H7 (cell line): ENCODE measurements at places on chromosomes 5 and 9. TPM values are rescaled to one million over a fixed set of nuclear protein-coding genes. Genes with fewer than 3 reads are reported as not detected.
A peak's percentile ranks its signal among the peaks of the same experiment; 100 is the strongest.

DNA sequence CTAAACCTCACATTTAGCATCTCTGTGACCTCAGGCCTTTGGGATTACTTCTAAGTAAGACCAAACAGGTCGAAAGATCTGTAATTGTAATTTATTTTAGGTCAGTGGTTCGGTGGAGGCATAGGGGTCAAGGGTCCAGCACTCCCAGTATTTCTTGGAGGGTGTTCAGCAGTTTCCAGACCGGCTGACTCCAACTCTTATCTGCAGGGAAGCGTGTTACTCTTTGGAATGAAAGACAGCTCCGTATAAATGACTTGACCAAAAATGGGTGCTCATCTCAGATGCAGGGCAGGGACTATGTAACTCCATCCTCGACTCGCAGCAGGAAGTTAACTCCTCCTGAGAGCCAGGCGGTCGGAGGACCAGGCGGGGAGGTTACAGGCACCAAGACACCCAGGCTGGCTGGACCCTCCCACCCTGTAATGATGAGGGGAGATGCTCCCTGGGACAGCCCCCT lies 620 bp upstream of the VPS13A start:
- DNase-seq = no peak

GRCh38 chr5:59104400-59105127 lies 521.7 kb downstream of the RAB3C start:
- no peak for DNase-seq

DNA sequence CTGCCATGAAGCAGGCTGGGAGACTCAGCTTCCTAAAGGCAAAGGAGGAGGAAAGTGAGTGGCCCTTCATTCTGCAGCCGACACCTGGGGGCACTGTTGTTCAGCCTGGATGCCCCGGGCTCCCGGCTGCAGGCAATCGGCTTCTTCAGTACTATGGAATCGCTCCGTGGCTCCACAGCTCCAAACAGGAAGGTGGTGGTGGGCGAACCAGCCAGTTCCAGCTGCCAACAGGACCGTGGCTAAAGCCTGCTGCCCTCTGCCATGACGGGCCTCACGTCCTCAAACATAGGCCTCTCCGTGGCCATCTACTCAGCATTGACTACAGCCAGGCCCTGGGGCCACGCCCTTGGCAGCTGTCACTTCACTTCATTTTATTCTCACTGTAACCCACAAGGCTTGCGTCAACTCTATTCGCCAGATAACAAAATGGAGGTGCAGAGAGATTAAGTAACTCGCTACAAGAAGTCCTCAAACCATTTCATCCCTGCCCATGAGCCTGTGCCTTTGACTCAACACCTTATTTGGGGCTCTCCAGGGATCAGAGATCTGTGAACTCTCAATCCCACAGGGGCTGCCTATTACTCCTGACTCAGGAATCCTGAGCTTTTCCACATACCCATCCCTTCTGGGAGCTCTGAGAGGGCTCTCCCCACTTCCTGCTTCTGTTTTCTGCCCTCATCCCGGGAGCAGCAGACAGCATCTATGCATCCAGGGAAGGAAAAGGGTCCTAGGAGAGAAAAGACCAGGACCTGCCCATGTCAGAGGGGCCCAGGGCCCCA lies 38.0 kb downstream of the PAX5 start:
- DNase-seq = peak; percentile 92

DNA sequence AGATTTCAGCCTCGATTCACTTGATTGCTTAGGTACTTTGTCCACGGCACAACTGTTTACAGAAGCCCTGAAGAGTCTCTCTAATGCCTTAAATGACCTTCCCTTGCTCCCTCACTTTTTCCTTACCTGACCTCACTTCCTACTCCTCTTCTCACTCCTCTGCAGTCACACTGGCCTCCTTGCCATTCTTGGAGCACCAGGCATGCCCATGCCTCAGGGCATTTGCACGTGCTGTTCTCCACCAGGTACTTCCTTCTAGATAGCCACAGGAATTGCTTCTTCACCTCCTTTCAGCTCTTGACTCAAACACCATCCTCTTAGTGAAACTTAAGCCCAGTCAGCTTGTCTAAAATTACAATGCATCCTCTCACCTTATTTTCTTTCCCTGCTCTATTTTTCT lies 52.4 kb upstream of the TRAF1 start:
- no peak for DNase-seq

DNA sequence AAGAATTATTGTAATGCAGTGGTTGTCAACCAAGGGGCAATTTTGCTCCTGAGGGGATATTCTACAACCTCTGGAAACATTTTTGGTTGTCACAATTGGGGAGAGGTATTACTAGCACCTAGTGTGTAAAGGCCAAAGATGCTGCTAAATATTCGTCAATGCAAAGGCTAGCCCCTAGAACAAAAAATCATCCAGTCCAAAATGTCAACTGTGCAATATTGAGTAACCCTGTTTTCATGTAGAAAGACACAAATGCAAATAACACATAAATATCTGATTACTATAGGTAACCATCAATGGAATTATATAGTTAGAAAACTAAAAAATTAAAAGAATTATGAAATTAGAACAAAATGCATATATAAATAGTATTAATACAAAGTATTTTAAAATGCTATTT lies 26.1 kb downstream of the RNF145 start:
- DNase-seq = no peak

DNA sequence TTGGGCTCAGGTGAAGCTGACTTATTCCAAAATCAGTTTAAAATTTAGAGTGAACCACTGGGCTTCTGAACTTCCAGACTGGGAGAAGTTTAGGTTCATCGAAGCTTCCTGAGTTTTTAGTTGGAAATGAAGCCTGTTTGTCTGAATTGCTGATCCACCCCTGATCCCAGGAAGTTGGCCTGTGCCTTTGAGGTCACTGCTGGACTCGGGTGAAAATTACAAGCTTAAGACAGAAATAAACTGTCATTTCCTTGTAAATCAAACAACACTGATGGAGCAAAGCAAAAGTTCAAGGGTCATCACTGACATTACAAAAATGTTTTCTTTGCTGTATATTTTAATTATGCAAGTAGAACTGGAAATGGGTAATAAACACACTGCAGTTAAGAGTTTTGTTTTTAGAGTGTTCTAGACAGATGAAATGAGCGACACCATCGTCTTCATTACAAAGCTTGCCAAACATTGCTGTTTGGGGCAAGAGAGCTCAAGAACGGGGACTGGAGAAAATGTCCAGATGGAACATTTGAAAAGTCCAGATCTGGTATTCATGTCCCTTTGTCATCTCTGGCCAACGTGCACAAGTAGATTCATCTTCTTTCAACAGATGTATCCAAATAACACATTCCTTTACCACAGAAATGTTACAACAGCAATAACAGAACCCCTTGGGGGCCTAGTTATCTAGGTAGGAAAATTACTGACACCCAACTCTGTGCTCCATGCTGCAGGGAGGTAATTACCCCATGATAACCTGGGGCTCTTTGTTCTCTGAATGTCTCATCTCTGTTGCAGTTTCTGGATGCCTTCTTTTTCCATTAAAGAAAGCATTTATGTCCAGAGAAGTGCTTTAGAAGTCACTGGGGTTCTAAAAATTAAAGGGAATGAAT lies 142.4 kb upstream of the ERCC6L2 start:
- DNase-seq = no peak

DNA sequence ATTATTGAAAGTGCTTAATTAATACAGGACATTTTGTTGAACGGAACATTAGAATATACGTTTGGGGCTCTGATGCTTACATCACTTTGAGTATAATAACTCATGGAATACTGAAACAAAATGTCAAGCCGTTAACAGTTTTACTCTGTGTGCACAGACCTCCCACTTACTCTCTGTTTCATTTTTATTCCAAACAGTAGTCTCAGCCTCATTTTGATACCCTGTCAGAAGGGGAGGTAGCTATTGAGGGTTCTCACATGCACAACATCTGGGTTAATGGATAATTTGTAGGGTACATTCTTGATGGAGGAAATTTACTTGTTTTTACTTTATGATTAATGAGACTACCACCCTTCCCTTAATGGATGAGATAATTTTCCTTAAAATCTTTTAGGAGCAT lies 59.0 kb downstream of the SCAMP1 start:
- no peak for DNase-seq

GRCh38 chr5:110001648-110002047 lies 311.9 kb downstream of the MAN2A1 start:
- DNase-seq = no peak

GRCh38 chr5:26563979-26564378 lies 474.4 kb downstream of the CDH9 start:
- DNase-seq = no peak

DNA sequence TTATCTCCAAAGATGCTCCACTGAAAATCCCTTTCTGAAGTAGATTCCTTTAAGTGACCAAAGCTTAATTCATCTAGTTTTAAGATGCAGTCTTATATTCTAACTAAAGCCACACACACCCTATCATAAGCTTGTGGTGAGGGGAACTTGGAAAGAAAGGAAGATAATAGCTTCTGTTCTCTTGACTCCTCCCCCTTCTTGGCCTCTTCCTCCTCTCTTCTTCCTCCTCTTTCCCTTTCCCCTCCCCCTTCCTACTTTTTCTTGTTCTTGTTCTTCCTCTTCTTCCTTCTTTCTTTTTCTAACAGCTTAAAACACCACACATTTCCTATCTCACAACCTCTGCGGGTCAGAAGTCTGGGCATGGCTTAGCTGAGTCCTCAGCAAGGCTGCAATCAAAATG lies 23.5 kb downstream of the IL7R start:
- DNase-seq = no peak

- DNase-seq = no peak
Observed at GRCh38 chr5:10896016-10896415, 135.0 kb upstream of the DAP start.

- no peak for DNase-seq
Observed at GRCh38 chr5:72693546-72694205, 122.8 kb upstream of the TNPO1 start.

DNA sequence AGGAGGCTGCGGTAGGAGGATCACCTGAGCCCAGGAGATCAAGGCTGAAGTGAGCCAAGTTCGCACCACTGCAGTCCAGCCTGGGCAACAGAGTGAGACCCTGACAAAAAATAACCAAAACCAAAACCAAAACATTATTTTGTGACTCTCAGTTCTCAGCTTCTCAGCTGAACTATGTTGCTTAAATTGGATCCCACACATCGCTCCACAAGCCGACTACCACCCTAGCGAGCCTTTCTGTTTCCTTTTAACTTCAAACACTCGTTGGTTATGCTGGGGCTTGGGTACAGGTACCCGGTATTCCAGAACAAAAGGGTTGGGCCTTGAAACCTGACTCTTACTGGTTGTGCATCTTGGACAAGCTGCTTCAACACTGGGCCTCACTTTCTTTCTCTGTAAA lies 3.8 kb upstream of the PTGS1 start:
- DNase-seq = no peak

DNA sequence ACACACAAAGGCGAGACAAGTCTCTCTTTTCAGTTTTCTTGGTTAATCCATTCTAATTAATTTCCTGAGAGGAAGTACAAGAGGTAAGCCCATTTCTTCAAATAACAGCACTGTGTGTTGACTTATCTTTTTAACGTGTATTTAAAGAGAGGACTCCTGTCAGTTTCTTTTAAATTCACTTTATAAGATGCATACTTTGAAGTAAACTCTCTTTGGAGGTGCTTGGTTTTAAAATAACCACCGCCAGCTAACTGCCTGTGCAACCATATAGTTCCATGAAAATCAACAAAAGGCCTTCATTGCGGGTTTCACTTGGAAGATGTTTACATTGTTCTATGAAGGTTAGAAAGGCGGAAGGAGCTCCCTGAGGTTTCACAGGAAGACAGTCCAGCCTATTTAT lies 13.1 kb upstream of the SERINC5 start:
- DNase-seq = no peak

DNA sequence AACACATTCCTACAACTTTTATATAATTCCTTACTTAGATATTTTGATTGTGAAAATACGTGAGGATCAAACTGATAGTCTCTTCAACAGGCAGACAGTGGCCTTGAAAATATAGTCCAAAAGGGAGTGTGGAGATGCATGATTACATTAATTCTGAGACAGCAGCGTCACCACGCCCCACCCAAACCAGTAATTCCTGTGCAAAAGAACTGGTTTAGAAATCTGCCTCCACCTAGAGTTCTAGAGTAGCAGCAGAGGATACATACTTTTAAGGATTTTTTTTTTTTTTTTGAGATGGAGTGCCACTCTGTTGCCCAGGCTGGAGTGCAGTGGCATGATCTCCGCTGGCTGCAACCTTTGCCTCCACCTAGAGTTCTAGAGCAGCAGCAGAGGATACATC lies 1.6 kb upstream of the TUT7 start:
- DNase-seq = no peak

- no peak for DNase-seq
Observed at GRCh38 chr5:43658509-43658908, 55.5 kb downstream of the NNT start.

DNA sequence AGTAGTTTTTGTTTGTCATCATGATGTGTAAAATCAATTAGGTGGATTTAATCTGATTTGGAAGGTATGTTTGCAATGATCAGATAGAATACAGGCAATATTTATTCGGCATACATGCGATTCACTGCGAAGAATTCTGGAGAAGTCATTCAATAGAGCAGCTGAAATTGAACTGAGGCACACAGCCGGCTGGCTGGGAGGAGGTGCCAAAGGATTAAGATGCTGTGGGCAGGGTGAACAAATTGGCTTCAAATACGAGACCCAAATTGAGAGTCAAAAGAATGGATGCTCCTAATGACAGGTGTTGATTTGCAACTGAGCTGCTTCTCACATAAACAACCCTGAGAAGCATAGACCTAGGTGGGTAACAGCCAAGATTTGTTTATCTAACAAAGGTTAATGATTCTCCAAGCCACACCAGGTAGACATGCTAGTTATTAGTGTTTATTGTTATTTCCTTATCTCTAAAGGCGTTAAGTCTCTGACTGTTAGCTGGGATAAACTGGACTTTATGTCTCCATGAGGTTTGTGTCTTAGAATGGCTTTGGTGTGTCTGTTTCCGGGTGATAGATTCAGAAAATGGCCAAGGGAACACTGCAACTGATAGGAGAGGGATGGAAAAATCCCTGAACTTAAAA lies 55.3 kb upstream of the CLINT1 start:
- no peak for DNase-seq

DNA sequence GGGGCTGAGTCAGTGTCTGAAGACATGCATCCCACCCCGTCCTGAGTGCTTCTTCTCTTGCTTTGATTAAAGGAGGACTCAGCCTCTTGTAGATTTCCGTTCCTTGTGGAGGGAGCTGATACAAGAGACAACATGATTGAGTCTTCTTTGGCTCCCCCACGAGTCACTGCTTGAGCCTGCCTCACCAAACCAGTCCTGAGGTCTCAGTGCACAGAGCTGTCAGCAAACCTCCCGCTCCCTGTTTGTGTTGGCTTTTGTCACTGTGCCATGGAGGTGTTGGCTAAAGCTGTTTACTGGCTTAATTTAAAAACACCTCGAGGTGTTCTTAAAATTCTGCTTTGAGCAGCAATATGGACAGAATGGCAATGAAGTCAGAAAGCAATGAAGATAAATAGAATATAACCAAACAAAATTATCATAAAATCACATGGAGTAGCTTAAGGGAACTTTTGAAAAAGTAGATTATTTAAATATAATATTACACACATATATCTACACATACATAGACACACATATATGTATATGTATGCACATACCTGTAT lies 234.1 kb upstream of the ANKRD55 start:
- no peak for DNase-seq

GRCh38 chr5:14742498-14742897 lies 78.0 kb downstream of the OTULIN start:
- DNase-seq = no peak

Gene IL33
- total RNA-seq = 0.33 and 1.2 TPM in 2 replicates

Gene TSLP
- 0.15 and 0.28 TPM in 2 replicates for total RNA-seq

Gene ALDH1A1
- 1.6 and 4.5 TPM in 2 replicates for total RNA-seq

Gene PSIP1
- total RNA-seq = 125 and 230 TPM in 2 replicates

Gene SPATA31D4
- not detected in 2 replicates for total RNA-seq

Gene REEP2
- 18.3 and 20.3 TPM in 2 replicates for total RNA-seq

Gene APBA1
- total RNA-seq = 0.52 and 0.81 TPM in 2 replicates

Gene PCDHGB4
- total RNA-seq = 0.66 and 1.4 TPM in 2 replicates

Gene SEMA6A
- 207 and 294 TPM in 2 replicates for total RNA-seq

Gene CWC27
- total RNA-seq = 19.0 and 29.4 TPM in 2 replicates
